Right ventricle myocardium inferior (tissue), 1 donor: ENCODE measurements at places on chromosomes 6 and 20. TPM values are rescaled to one million over a fixed set of nuclear protein-coding genes. Genes with fewer than 3 reads are reported as not detected.

DNA sequence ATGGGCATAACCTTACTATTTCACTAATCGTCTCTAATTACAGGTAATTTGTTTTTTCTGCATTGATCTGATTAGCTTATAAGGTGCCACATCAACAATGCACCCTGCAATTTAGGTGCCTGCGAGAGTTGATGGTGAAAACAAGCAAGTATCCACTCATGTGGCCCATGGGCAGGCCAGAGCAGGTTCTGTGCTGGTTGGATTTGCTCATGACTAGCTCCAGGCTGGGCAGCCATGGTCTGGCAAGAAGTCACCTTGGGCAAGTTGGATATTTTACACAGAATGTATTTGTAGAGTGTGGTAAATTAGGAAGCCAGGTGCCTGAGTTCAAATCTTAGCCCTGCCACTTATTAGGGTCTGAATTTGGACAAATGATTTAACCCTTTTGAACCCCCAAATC is 25.3 kb downstream of the RAB44 start:
- DNase-seq = no peak

- DNase-seq = no peak
These were observed 79.6 kb downstream of the RPS12 start for GRCh38 chr6:132893772-132894490.

DNA sequence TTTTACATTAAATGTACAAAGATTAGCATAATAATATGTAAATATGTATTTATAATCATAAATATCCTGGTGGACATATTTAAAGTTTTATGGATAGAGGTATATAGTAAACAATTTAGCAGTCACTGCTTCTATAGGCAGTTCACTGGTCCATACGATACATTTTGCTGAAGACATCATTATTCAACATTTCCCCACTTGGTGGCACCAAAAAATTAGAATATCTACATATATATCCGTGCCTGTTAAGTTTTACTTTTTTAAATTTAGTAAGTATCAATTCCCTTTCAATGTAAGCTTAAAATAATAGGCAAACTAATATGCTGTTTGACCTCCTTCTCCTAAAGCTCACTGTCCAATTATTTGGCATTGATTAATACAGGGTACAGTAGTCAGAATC is 64.2 kb downstream of the LMBRD1 start:
- no peak for DNase-seq

DNA sequence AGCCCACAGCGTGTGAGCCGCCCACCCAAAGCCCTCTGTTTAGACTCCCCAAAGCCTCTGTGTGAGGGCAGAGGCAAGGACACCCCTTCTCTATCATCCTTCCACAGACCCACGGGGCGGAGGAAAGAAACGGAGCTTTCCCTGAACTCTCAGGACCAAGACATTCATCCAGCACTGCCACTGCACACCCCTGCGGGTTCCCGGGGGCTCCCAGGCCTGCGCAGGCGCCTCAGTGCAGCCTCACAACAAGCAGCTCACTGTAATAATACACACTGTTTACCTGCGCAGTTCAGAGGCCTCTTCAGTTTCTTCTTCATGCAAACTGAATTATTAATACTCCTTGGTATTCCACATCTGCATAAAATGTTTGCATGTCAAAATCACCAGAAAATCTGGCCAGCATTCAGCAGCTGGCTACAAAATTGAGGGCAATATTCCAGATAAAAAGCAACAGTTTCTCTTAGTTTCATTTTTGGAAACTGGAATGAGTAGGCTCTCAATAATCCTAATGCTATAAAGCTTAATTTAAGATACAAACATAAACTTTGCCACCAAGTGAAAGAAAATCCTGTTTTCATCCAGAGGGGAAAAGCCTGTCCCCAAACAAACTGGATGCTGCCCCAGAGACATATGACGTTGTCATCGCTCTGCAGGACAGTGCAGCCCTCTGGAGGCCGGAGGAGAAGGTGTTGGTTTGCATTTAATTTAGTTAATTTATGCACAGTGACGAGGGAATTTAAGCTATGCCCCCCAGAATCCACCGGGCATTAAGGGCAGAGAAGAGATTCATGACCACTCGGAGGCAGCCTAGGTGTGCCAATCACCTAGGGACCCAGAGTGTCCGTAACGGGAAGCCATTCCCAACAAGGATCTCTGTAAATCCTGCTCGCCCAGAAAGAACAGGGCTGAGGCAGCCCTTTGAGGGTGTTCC is 45.3 kb downstream of the NINL start:
- DNase-seq = no peak

Gene HSPA1L
- total RNA-seq = 1.6 TPM

Gene FAM162B
- total RNA-seq = 3.8 TPM

Gene GMPR
- total RNA-seq = 125 TPM
